A549 treated with CORT108297 at 1 μM for 4 hours (cell line): ENCODE measurements at places on chromosomes 2 and 18. TPM values are rescaled to one million over a fixed set of nuclear protein-coding genes. Genes with fewer than 3 reads are reported as not detected.

Gene AQP12A
- not detected in 5 replicates for total RNA-seq

Gene ZSWIM2
- not detected in 5 replicates for total RNA-seq

Gene SIX3
- 0.36 to 0.58 TPM (median 0.52 TPM) in 5 replicates for total RNA-seq

Gene IL1RL2
- 0.05 TPM in 1 of 5 replicates, not detected in the others for total RNA-seq

Gene SAG
- not detected in 5 replicates for total RNA-seq

Gene PARD6G
- total RNA-seq, result 2.8 to 3.5 TPM (median 3.2 TPM) in 5 replicates

Gene CNGA3
- 0.06 TPM in 1 of 5 replicates, not detected in the others for total RNA-seq

Gene SKOR2
- total RNA-seq, result not detected in 5 replicates

Gene PDE1A
- 0.09 to 0.18 TPM (median 0.14 TPM) in 5 replicates for total RNA-seq

Gene RAB17
- 0.13 to 0.28 TPM (median 0.18 TPM) in 4 of 5 replicates, not detected in the other for total RNA-seq

Gene PLEKHH2
- total RNA-seq, result 0.74 to 1.2 TPM (median 1.1 TPM) in 5 replicates
